ENCODE measurements at places on chromosomes 7 and 10. TPM values are rescaled to one million over a fixed set of nuclear protein-coding genes. Genes with fewer than 3 reads are reported as not detected.

GTPBP4 gene
- total RNA-seq = 20.4 TPM

AGR2 gene
- 20.0 TPM for total RNA-seq

CCNJ gene
- 7.9 TPM for total RNA-seq

TSPAN13 gene
- 24.7 TPM for total RNA-seq

MPLKIP gene
- total RNA-seq = 9.9 TPM

LAMB4 gene
- total RNA-seq = 0.26 TPM

PON1 gene
- not detected for total RNA-seq

ACSM6 gene
- total RNA-seq = 9.6 TPM

All from body of pancreas (tissue), 4 donors.